Endodermal cell (in vitro differentiated cells): ENCODE measurements at places on chromosomes 7 and 10. TPM values are rescaled to one million over a fixed set of nuclear protein-coding genes. Genes with fewer than 3 reads are reported as not detected.

- no peak overlapping the region for H3K4me3 ChIP-seq
- no peak overlapping the region for H3K27ac ChIP-seq
- H3K27me3 ChIP-seq, result no peaks in the 10 kb centered on the region
- H3K36me3 ChIP-seq, result no peaks in the 10 kb centered on the region
- H3K4me1 ChIP-seq, result no peaks in the 10 kb centered on the region
Measured at GRCh38 chr10:18282094-18282493, 141.9 kb downstream of the CACNB2 start.

ZNHIT1 gene
- 58.7 to 74.8 TPM (median 61.7 TPM) in 3 replicates for total RNA-seq

- no peak overlapping the region for H3K4me3 ChIP-seq
- H3K36me3 ChIP-seq, result no peaks in the 10 kb centered on the region
- no peak overlapping the region for H3K27ac ChIP-seq
- no peak for DNase-seq
- H3K27me3 ChIP-seq, result no peaks in the 10 kb centered on the region
- no peaks in the 10 kb centered on the region for H3K4me1 ChIP-seq
Measured at GRCh38 chr7:143248761-143249354, 14.4 kb upstream of the GSTK1 start.

TUBAL3 gene
- not detected in 2 replicates for total RNA-seq

DNA sequence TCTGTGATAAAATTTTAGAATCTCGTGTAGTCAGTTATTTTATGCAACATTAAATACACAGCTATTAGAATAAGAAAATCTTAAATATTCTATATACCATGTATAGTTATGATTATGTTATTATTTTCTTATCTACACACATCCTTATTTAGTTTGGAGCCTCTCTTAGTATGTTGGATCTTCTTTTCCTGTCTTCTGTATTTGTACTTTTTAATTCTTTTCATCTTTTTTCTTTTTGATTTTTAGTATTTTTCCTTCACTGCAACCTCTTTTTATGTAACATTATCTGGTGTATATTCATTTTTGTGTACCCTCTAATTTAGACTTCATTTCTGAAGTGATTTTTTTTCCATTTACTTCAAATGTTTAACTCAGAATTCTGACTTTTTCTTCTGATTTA is 48.9 kb downstream of the ZMYND11 start:
- no peak overlapping the region for H3K4me3 ChIP-seq
- peaks cover 34% of the 10 kb centered on the region for H3K36me3 ChIP-seq
- no peaks in the 10 kb centered on the region for H3K4me1 ChIP-seq
- no peak overlapping the region for H3K27ac ChIP-seq

TMEM229A gene
- 1.5 and 2.1 TPM in 2 replicates for total RNA-seq

PLAC9 gene
- total RNA-seq, result 8.4 and 8.8 TPM in 2 replicates

GSTO2 gene
- 17.7 to 22.2 TPM (median 18.8 TPM) in 3 replicates for total RNA-seq

GRCh38 chr7:139702313-139702731 is 75.5 kb downstream of the HIPK2 start:
- H3K4me3 ChIP-seq, result no peak overlapping the region
- peaks cover 63% of the 10 kb centered on the region for H3K36me3 ChIP-seq
- no peaks in the 10 kb centered on the region for H3K4me1 ChIP-seq
- H3K27ac ChIP-seq, result peak overlapping the region; percentile 39
- DNase-seq, result peak; percentile 44

DNA sequence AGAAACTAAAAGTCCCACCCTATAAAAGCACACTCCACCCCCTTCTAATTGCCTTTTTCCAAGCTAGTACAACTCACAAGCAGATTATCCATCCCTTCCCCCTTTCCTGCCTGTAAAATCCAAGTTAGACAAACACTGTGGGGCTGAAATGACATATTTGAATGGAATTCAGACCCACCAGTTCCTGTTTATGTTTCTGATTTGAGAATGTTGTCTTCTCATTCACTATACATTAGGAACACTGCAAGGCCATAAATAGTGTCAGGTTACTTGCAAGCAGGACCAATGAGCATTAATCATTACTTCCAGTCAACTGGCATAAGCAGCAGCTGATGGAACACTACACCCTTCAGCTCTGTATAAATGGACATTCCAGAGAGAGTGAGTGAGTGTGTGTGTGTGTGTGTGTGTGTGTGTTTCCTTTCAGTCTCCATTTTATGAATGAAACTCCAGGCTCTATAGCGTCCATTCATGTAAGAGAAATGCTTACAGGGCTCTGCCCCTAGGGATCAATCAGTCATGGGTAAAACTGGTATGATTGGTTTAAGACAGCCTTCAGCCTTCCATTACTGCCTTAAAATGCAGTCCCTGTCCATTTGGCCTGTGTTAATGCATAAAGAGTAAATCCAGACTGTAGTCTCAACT is 69.3 kb downstream of the ETV1 start:
- H3K27ac ChIP-seq, result peak overlapping the region; percentile 81
- DNase-seq, result peak; percentile 38
- H3K4me1 ChIP-seq, result no peaks in the 10 kb centered on the region

DNA sequence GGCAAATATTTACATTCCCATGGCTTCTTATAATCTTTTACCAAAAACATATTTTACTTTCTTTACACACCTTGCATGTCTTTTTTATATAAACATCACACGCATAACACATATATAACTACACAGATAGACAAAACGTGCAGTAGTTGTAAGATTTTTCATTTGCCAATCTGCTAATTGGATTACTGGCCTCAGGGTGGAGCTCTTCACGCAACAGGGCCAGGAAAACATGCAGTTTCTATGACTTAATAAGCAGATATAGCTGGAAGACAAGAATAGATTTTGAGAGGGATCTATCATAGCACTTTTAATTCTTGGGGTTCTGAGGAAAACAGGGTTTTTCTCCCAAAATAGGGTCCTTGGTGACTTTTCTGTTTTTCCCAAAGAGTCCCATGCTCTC is 12.7 kb downstream of the ACADSB start:
- H3K27ac ChIP-seq, result no peak overlapping the region
- no peak for DNase-seq
- no peaks in the 10 kb centered on the region for H3K27me3 ChIP-seq
- H3K4me1 ChIP-seq, result no peaks in the 10 kb centered on the region
- H3K36me3 ChIP-seq, result no peaks in the 10 kb centered on the region
- H3K4me3 ChIP-seq, result no peak overlapping the region

- no peak overlapping the region for H3K27ac ChIP-seq
- peak; percentile 72 for DNase-seq
- H3K4me1 ChIP-seq, result peaks cover 12% of the 10 kb centered on the region
- H3K27me3 ChIP-seq, result no peaks in the 10 kb centered on the region
- no peaks in the 10 kb centered on the region for H3K36me3 ChIP-seq
Measured at GRCh38 chr7:105690325-105690945, 109.1 kb upstream of the EFCAB10 start.

- H3K27me3 ChIP-seq, result no peaks in the 10 kb centered on the region
- H3K4me1 ChIP-seq, result peaks cover 5% of the 10 kb centered on the region
- H3K36me3 ChIP-seq, result no peaks in the 10 kb centered on the region
- DNase-seq, result peak; percentile 53
- H3K27ac ChIP-seq, result peak overlapping the region; percentile 29
Measured at GRCh38 chr10:98270073-98270740, 2.2 kb upstream of the LOXL4 start.

- H3K27ac ChIP-seq, result no peak overlapping the region
- H3K4me1 ChIP-seq, result no peaks in the 10 kb centered on the region
- H3K4me3 ChIP-seq, result no peak overlapping the region
- H3K27me3 ChIP-seq, result no peaks in the 10 kb centered on the region
Measured at GRCh38 chr7:154409703-154410311, 357.6 kb downstream of the DPP6 start.

DNA sequence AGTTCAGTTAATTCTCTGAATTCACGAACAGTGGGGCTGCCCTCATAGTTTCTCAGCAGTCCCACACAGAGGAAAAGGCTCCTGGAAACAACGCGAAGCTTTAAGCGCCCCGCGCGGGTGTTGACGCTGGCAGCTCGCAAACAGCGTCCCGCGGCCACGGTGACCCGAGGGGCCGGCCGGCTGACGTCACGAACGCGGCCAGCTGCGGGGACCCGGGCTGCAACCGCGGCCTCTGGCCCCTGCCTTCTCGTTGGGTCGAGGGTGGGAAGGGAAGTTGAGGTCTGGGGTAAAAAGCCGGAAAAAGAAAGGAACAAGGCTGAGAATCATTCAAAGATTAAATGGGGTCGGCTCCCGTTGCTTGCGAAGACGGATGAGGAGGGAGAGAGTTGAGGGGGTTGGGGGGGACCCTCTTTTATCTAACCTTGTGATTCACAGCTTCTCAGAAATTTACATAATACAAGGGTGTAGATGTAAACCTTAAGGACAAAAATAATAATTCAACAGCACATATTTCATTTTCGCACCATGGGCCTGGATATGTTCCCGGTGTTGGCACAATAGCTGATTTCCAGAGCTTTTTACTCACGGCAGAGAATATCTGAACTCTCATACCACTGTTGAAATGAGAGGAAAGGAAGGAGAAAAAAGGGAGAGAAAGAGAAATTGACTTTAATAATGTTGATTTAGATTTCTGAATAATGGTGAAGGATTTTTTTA is 7.3 kb upstream of the FEZF1 start:
- H3K27ac ChIP-seq, result no peak overlapping the region
- no peaks in the 10 kb centered on the region for H3K36me3 ChIP-seq
- H3K4me3 ChIP-seq, result no peak overlapping the region
- no peaks in the 10 kb centered on the region for H3K4me1 ChIP-seq

- no peak overlapping the region for H3K4me3 ChIP-seq
- H3K27ac ChIP-seq, result no peak overlapping the region
- H3K36me3 ChIP-seq, result no peaks in the 10 kb centered on the region
- DNase-seq, result peak; percentile 94
- H3K27me3 ChIP-seq, result peaks cover 100% of the 10 kb centered on the region
Measured at GRCh38 chr10:101217450-101218281, 11.6 kb downstream of the LBX1 start.

DNA sequence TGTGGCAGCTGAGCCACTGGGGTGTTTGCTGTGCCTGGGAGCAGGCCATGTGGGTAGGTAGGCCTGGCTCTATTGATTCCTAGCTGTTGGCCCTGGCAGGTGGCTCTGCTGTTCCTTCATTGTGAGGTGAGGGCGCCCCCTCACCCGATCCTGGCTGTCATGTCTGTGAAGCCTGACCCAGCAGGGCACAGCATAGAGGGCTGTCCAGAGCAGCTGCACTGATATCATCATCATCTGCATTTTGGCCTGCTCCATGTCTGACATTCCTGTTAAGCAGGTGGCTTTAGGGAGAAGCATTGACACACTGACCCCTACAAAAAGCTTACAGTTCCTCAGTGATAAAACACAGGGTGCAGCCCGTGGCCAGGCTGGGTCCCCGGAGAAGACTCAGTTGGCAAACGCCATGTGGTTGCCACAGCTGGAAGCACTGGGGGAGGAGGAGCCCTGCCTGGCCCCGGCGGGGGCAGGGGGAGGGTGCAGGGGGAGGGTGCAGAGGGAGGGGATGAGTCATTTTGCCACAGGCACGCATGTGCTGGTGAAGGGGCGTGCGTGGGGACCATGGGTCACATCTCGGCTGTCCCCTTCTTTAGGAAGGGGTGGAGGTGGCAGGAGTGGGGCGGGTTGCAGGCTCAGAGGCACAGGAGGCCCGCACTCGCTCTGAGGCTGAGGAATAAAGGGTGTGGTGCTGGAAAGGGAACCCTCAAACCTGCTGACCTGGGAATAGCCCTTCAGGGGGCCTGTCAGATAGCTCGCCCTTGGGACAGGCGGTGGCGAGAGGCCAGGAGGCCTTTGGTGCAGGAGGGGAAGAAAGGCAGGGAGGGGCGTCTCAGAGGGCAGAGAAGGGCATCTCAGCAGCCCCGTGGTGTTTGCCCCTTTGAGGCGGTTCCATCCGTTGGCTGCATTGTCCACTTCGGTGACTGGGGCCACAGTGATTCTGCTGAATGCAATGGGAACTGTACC is 31.6 kb downstream of the IKZF1 start:
- H3K36me3 ChIP-seq, result no peaks in the 10 kb centered on the region
- no peak overlapping the region for H3K27ac ChIP-seq
- H3K27me3 ChIP-seq, result no peaks in the 10 kb centered on the region

DNA sequence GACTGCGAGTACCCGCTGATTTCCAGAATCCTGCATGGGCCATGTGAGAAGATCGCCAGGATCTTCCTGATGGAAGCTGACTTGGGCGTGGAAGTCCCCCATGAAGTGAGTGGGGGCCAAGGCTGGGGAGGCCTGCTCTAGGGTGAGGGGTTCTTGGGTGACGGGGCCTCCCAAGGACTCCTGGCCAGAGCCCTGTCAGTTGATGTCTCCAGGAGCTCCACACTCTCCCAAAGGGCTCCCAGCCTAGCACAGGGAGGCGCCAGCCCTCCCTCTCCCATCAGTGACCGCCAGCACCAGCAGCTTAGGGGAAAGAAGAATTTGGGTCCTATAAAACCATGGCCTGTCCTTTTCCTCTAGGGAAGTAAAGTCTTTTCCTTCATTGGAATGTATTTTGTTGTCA is 9.8 kb upstream of the ZNF22 start:
- H3K4me1 ChIP-seq, result peaks cover 7% of the 10 kb centered on the region
- no peaks in the 10 kb centered on the region for H3K36me3 ChIP-seq
- no peak overlapping the region for H3K27ac ChIP-seq
- H3K27me3 ChIP-seq, result no peaks in the 10 kb centered on the region
- no peak overlapping the region for H3K4me3 ChIP-seq

- H3K4me3 ChIP-seq, result no peak overlapping the region
- DNase-seq, result no peak
- no peaks in the 10 kb centered on the region for H3K36me3 ChIP-seq
- H3K4me1 ChIP-seq, result peaks cover 4% of the 10 kb centered on the region
- H3K27ac ChIP-seq, result no peak overlapping the region
- no peaks in the 10 kb centered on the region for H3K27me3 ChIP-seq
Measured at GRCh38 chr7:116704650-116705228, 32.7 kb downstream of the MET start.

LRIT1 gene
- total RNA-seq, result not detected in 3 replicates

DNA sequence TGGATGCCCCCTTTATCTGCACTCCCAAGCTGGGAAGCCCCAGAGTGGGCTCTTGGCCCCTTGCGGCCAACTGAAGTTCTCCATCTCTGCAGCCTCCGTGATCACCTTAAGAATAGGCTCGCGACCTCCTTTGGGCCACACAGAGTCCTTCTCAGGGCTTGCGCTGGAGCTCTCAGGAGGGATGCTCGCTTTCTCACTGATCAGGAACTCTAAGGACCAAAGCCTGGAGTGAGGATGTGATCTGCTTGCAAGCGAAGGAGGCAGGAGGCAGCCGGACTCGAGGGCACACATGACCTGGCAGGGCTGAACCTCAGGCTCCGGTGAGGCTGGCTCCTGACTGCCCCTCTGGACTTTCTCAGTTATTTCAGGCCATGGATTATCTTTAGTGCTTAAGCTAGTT is 192.1 kb upstream of the MKI67 start:
- H3K36me3 ChIP-seq, result no peaks in the 10 kb centered on the region
- H3K4me3 ChIP-seq, result no peak overlapping the region
- H3K27me3 ChIP-seq, result no peaks in the 10 kb centered on the region
- H3K4me1 ChIP-seq, result no peaks in the 10 kb centered on the region
- DNase-seq, result no peak
